ENCODE measurements at places on chromosomes 4 and X. TPM values are rescaled to one million over a fixed set of nuclear protein-coding genes. Genes with fewer than 3 reads are reported as not detected.

PLXNB3 gene
- 2.8 TPM for total RNA-seq

NOX1 gene
- not detected for total RNA-seq

STAP1 gene
- total RNA-seq, result not detected

BTC gene
- total RNA-seq, result not detected

ARMCX5 gene
- total RNA-seq, result 49.5 TPM

POU3F4 gene
- total RNA-seq, result 18.8 TPM

PNPLA4 gene
- total RNA-seq, result 6.9 TPM

AKAP4 gene
- not detected for total RNA-seq

BGN gene
- total RNA-seq, result 4.7 TPM

BCAP31 gene
- 43.8 TPM for total RNA-seq

ZNF157 gene
- total RNA-seq, result 5.0 TPM

FGA gene
- 0.94 TPM for total RNA-seq

ASMTL gene
- 14.4 TPM for total RNA-seq

MUC7 gene
- not detected for total RNA-seq

FOXR2 gene
- total RNA-seq, result not detected

TCEAL5 gene
- 6.6 TPM for total RNA-seq

PABPC1L2B gene
- not detected for total RNA-seq

NXF3 gene
- not detected for total RNA-seq

HDAC8 gene
- 86.7 TPM for total RNA-seq

STARD8 gene
- 2.2 TPM for total RNA-seq

MAGEC1 gene
- not detected for total RNA-seq

IGFBP7 gene
- 33.5 TPM for total RNA-seq

UGT8 gene
- total RNA-seq, result 5.9 TPM

SULT1E1 gene
- 2.8 TPM for total RNA-seq

TSPAN7 gene
- total RNA-seq, result 81.7 TPM

Measured in parietal lobe (tissue), 2 donors.